ENCODE measurements at places on chromosomes 4 and X.

DNA sequence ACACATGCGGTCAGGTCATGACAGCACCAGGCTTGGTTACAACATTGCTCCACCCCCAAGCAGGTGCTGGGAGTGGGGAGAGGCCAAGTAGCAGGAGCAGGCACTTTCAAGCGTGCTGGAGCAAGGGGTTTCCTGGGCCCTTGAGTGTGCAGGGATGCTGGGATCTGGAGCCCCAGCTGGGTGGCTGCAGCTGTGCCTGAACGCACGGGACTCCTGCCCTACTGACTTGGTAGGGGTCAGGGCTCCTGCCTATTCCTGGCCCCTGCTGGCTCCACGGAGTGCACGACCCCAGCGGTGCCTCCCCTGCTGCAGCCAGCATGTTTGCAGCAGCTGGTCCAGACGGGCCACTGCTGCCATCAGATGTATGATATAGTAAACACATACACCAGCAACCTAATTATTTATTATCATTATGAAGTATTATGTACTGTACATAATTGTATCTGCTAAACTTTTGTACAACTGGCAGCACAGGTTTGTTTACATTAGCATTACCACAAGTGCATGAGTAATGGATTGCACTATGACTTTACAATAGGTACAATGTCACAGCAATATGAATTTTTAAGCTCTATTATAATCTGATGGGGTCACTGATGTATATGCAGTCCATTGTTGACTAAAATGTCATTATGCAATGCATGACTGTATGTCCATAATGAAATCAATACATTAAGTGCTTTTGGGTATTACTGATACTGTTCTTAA, 620.6 kb downstream of the RAPGEF2 start:
- no peak for DNase-seq

DNA sequence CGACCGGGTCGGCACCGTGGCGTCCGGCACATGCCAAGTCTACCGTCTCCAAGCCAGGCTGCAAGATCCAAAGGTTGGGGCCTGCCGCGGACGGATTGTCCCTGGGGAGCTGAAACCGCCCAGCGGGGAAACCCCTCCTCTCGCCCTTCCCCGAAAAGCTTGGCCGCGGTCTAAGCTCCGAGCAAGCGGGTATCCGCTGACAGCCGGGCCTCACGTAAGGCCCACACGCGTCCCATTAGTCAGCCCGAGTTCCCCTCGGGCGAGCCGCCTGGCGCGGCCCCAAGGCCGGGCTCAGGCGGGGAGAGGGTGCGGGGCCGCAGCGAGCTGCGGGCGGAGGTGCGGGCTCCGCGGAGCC, 6.8 kb upstream of the BCOR start:
- no peak for DNase-seq

DNA sequence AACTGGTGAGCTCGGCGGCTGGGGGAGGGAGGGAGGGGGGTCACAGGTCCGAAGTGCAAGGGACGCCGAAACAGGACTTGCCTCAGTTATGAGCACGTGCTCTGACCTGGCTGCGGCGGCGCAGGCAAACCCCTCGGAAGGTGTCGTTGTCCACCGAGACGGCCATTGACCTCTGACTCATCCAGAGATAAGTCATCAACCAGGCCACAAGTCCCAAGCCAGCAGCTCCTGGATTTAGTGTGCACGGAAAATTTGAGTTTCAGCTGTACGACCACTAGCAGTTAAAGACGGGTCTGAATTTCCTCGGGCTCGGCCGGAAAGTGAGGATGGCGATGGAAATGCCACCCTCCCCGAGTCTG, 674 bp downstream of the SH3D19 start:
- DNase-seq = no peak

- no peak for DNase-seq
These were observed 201.0 kb upstream of the STK26 start for GRCh38 chrX:131821945-131822622.

GRCh38 chrX:1181170-1181569, 31.3 kb downstream of the CRLF2 start:
- no peak for DNase-seq

DNA sequence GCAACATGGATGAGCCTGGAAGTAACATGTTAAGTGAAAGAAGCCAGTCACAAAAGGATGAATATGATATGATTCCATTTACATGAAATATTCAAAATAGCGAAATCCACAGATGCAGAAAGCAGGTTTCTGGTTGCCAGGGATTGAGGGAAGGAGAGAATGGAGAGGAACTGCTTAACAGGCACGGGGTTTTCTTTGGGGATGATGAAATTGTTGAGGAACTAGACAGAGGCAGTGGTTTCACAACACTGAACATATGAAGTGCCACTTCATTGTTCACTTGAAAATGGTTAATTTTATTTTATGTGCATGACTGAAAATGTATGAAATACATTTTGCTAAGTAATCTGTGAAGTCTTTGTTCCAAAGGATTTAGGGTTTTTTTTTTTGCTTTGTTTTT, 182.5 kb upstream of the TBL1X start:
- no peak for DNase-seq

GRCh38 chr4:89283226-89284009, 24.2 kb downstream of the GPRIN3 start:
- DNase-seq = no peak

- no peak for DNase-seq
These were observed 29.2 kb downstream of the MSX1 start for GRCh38 chr4:4888695-4889094.

DNA sequence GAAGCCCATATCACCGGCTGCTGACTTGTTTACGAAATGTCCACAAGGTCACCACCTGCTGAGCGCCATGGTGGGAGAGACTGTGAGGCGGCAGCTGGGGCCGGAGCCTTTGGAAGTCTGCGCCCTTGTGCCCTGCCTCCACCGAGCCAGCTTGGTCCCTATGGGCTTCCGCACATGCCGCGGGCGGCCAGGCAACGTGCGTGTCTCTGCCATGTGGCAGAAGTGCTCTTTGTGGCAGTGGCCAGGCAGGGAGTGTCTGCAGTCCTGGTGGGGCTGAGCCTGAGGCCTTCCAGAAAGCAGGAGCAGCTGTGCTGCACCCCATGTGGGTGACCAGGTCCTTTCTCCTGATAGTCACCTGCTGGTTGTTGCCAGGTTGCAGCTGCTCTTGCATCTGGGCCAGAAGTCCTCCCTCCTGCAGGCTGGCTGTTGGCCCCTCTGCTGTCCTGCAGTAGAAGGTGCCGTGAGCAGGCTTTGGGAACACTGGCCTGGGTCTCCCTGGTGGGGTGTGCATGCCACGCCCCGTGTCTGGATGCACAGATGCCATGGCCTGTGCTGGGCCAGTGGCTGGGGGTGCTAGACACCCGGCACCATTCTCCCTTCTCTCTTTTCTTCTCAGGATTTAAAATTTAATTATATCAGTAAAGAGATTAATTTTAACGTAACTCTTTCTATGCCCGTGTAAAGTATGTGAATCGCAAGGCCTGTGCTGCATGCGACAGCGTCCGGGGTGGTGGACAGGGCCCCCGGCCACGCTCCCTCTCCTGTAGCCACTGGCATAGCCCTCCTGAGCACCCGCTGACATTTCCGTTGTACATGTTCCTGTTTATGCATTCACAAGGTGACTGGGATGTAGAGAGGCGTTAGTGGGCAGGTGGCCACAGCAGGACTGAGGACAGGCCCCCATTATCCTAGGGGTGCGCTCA, 8.7 kb upstream of the MSANTD1 start:
- DNase-seq = no peak

DNA sequence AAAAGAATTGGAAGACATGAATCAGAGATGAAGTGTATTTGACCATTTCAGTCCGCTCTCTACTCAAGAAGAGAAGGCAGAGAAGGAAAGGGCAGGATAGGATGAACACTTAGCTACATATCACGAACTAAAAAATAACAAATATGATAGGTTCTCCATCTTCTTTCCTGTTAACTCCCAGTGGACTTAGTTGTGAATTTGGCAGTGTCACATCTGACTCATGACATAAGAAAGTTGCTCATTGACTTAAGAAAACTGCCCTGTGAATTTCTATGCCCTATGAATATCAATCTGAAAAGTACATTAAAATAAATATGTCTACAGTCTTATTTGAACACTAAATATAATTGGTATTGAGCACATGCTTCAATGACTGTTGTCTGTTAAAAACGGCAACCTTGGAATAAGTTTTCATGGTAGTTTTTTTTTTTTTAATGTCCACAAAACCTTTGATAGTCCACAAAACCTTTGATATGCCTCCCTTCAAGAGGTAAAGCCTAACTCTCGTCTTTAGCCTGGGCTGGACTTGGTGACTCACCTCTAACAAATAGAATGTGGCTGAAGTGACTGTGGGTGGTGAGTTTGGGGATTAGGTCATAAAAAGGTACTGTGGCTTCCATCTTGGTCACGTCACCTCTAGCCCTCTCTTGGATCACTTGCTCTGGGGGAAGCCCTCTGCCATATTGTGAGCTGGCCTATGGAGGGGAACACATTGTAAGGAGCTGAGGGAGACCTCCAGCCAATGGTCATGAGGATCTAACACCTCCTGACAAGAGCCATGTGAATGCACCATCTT, 184.7 kb upstream of the S100G start:
- DNase-seq = no peak

- no peak for DNase-seq
These were observed 289.5 kb downstream of the GLUD2 start for GRCh38 chrX:121336831-121337421.

DNA sequence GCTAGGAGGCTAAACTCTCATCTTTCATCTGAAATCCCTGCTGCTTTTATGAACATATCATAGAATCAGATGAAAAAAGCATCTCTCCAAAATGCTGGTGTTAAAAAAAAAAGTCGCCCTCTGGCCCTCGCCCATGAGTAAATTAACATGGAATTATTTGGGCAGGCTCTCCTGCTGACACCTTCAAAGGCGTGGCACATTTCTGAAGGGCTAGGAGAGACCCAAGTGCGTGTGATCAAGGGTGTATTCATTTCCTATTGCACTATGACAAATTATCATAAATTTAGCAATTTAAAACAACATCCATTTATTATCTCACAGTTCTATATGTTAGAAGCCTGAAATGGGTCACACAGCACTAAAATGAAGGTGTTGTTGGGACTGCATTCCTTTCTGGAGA, 5.1 kb downstream of the ANXA3 start:
- DNase-seq = no peak

- no peak for DNase-seq
These were observed 2.4 kb downstream of the SPRY1 start for GRCh38 chr4:123398853-123399626.

DNA sequence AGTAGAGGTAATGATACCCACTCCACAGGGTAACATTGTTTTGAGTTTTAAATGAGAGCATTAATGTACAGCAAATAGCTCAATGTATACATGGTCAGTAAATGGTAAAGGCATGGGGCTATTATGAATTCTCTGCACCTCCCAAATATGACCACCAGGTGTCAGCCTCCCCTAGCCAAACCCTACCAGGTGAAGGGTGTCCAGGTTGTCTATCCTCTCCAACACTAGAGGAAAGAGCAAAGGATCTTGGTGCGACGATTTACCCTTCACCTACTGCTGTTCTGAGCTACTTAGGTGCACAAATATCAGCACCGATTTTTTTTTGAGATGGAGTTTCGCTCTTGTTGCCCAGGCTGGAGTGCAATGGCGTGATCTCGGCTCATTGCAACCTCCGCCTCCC, 26.5 kb upstream of the XIAP start:
- DNase-seq = no peak

DNA sequence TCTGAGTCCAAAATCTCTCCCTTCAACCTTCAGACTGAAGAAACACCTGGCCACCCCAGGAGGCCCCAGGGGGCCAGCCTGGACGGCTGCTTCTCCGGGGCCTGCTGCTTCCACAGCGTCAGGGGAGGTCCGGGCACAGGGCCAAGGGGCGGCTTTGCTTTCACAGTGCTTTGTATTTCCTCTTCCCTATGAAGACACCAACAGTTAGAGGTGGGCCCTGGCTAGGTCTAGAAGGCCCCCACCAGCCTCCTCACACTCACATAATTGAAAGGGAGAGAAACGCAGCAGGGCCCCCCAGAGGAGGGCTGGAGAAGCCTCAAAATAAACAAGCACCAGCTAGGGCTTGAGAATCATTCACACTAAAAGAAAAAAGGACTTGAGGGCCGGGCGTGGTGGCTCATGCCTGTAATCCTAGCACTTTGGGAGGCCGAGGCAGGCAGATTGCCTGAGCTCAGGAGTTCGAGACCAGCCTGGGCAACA, 17.8 kb downstream of the SCD5 start:
- DNase-seq = no peak

GRCh38 chr4:57117491-57117890, 7.3 kb upstream of the IGFBP7 start:
- no peak for DNase-seq

DNA sequence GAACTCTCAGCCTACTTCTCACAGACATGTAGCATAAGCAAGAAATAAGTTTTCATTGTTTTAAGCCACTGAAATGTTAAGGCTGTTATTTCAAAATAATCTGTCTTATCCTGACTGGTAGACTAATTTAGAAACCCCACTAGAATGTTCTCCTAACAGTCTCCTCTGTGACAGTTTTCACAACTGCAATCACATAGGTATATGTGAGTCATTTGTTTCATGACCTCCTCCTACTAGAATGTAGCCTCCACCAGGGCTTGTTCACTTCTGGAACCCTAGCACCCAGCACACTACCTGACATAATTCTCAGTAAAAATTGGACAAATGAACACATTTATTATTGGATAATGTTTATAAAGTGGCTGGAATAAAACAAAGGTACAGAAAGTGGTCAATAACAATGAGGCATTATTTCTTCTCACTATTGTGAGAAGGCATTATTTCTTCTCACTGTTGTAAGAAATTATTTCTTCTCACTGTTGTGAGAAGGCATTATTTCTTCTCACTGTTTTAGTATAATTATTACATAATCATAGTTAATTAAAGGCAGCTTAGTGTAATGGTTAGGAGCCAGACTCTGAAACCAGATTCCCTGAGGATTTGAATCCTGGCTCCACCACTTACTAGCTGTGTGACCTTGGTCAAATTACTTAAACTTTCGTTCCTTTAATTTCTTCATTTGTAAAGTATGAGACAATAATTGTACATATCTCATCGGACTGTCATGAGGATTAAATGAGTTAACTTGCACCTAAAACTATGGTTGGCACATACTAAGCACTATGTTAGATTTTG, 251.5 kb downstream of the RASL11B start:
- no peak for DNase-seq

- no peak for DNase-seq
These were observed 667.5 kb downstream of the RAPGEF2 start for GRCh38 chr4:159770401-159770800.

DNA sequence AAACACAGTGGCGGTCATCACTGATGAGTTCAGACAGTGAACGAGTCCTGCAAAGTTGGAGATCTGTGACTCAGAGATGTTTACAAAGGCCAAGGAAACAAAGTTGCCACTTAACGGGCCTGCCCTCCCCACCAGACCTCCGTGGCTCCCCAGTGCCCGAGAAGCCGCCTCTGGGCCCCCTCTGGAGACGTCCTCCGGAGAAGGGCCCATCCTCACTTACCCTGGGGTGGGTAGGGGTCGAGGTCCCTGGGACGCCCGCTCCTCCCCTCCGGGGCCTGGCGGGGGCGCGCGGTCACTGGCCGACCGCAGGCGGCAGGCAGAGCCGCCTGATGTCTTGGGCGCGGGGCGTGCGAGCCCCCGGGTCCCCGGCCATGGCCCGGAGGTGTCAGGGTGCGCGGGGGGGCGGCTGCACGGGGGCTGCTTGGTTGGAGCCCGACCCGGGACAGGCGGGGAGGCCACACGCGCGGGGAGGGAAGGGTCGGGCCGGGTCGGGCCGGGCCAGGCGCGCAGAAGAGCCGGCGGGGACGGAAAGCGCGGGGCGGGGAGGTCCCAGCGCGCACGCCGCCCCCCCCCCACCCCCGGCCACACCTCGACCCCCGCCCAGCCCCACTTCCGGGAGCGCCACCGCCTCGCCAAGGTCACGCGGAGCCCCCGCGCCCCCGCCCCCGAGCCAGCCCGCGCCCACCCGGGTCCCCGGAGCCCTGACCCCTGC, 529 bp downstream of the DHRSX start:
- DNase-seq = no peak

GRCh38 chr4:181006499-181007260, 1236.5 kb upstream of the TENM3 start:
- no peak for DNase-seq
